Subcutaneous preadipocyte (primary cell): ENCODE measurements at places on chromosomes 13 and 19. TPM values are rescaled to one million over a fixed set of nuclear protein-coding genes. Genes with fewer than 3 reads are reported as not detected.

Gene SHISA2
- total RNA-seq = 0.39 TPM in 1 of 2 replicates, not detected in the other

Gene ZNF221
- 6.1 and 7.3 TPM in 2 replicates for total RNA-seq

Gene CEACAM21
- total RNA-seq = not detected in 2 replicates

Gene TEX29
- 0.37 TPM in 1 of 2 replicates, not detected in the other for total RNA-seq

Gene NOVA2
- total RNA-seq = 0.39 TPM in 1 of 2 replicates, not detected in the other

Gene URAD
- not detected in 2 replicates for total RNA-seq

Gene TIMM13
- 38.1 and 41.2 TPM in 2 replicates for total RNA-seq

Gene LGI4
- total RNA-seq = under 0.01 and 0.20 TPM in 2 replicates

Gene MEF2B
- total RNA-seq = not detected in 2 replicates

Gene ZNF112
- 4.4 and 5.1 TPM in 2 replicates for total RNA-seq

Gene OR10H1
- not detected in 2 replicates for total RNA-seq

Gene ZNF430
- total RNA-seq = 15.4 and 17.8 TPM in 2 replicates

Gene ASF1B
- 14.3 and 17.6 TPM in 2 replicates for total RNA-seq

Gene TUBB4A
- not detected in 2 replicates for total RNA-seq

Gene TJP3
- total RNA-seq = not detected in 2 replicates

Gene C19orf67
- total RNA-seq = not detected in 2 replicates
